ENCODE measurements at places on chromosomes 4 and X. TPM values are rescaled to one million over a fixed set of nuclear protein-coding genes. Genes with fewer than 3 reads are reported as not detected.

Gene SNCA
- total RNA-seq, result 59.9 TPM

Gene ACE2
- not detected for total RNA-seq

Gene MAGEC1
- total RNA-seq, result not detected

Gene GPC4
- 2.0 TPM for total RNA-seq

Gene DNAAF6
- not detected for total RNA-seq

Gene OPRPN
- total RNA-seq, result not detected

Gene SMPX
- not detected for total RNA-seq

Gene NBDY
- 11.0 TPM for total RNA-seq

Gene DSPP
- not detected for total RNA-seq
